ENCODE measurements at places on chromosomes 3 and 15.

DNA sequence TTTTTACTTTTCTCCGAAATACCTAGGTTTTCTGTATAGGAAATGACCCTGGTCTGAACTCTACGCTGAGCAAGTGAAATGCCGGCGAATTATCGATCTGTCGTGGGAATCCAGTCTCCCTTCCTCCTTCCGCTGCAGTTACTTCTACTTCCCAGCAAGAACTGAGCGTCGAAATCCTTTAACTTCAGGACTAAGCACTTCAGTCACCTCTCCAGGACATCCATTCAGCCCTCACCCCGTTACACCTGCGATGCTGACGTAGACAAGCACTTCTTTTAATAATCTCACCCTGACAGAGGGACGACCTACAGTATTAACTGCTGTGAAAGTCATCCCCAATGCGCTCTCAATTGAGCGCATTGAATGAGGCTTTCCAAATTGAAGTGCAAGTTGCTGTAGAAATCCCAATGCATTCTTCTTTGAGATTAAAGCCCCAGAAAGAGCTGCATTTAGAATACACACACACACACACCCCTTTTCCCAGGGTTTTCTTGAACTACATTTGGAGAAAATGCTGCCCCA, 1.3 kb downstream of the TOP2B start:
- DNase-seq: peak; percentile 12

- no peak for DNase-seq
Observed at GRCh38 chr3:84547971-84548970, 410.5 kb upstream of the CADM2 start.

DNA sequence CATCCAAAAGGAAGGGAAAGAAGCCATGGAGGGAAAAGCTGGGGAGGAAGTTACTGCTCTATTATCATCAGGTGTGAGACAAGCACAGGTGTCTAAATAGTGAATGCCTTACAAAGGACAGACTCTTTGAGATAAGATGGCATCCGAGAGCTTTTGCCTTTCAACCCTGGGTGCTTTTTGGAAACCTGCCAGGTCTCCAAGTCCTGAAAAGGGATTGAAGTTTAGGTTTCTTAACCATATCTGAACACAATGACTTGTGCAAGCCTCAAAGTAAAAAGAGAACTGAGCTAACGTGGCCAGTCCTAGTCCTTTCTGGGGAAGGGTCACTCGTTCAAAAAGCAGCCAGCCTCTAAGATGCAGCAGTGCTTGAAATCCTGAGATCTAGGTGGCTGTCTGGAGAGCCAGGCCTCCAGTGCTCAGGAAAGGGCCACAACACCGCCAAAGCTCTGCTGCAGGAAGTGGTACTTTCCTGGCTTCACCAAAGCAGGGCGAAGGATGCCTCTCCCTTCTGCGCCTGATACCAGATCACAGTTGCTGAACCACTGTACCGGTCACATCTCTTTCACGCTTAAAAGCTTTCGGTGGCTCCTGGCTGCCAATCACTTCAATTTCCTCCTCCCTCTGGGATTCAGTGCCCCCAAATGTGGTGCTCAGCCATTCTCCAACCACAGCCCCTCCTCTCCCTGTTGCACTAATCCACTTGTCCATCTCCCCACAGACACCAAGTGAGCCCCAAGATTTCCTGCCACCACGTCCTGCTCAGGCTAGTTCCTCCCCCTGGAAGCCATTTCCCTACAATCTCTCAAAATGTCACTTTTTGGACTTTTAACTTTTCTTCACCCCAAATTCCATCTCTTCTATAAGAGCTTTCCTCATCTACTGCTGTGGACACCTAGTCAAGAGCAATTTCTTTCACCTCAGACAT, 104.1 kb upstream of the LPP start:
- DNase-seq: peak; percentile 50

- DNase-seq: no peak
Observed at GRCh38 chr15:52120488-52120887, 7.9 kb upstream of the BCL2L10 start.

DNA sequence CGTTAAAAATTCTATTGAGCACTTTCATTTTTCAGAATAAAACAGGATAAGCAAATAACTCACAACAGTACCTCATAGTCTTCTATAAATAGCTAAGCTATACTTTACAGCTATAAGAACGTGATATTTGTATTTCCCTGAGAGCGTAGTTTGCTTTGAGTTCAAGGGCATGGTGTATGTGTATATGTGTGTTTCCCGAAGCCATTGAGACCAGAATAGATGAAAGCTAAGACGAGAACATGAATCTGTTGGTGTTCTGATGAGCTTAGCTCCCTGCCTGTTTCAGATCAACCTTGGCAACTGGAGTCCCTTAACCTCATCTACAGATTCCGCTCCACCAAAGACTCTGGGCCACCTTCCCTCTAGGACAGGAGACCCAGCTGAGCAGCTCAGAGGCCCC, 59.5 kb upstream of the MCF2L2 start:
- DNase-seq: no peak

DNA sequence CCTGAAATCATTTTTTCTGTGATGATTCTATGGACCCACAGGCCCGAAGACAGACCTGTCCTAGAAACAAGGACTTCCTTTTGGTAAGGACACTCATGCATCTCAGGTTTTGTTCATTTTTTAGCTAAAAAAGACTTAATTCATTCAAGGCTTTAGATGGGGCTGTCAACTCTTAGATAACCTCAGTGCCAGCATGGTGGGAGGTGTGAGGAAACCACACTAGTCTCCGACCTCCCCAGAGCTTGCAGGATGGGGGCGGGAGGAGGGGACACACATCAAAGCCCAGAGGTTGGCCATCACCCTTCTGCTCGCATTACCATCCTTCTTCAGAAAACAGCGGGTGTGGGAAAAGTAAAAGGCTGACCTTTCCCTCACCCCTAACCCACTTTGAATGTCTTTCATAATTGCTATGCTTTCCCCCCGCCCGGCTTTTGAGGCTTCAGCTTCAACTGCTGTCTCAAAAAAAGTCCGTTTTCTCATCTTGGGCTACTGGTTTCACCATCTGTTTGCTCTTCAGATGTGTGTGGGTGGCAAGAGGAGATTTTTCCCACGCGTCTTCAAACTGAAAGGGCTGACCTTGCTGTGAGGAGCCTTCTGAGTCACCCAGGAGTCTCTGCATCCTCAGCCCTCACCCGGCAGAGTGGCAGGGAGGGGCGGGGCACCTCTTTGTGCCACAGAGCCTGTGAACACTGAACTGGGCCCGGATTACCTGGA, 27.6 kb upstream of the CXCR6 start:
- peak; percentile 14 for DNase-seq

DNA sequence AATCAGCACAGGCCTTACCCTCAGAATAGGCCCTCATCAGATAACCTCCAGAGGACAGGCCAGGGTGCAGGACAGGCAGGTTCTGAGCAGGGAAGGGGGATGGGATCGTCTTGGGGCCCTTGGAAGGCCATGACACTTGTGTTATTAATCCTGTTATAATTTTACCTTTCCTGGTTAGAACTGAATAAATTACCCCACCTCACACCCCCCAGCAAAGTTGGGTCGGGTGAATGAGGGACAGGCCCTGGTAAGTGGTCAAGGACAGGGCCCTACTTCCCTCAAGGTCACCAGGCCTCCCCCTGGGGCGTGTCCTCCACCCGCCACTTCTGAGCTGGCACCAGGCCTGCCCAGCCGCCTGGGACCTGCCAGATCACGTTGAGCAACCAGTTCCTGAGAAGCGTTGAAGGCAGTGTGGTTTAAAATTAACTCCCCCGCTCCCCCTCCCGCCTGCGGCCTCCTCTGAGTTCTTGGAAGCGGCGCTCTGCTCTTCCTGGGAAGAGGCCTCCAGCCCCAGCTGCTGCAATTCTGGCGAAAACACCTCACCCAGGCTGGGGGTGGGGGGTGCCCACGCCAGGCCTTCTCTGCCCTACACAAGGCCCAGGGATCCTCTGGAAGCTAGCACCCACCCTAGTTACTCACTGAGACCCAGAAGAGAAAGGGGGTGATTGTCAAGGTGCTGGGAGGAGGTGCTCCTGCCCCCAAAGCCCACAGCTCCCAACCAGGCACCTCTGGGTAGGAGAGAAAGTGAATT, 10.6 kb downstream of the CISH start:
- DNase-seq: peak; percentile 97

DNA sequence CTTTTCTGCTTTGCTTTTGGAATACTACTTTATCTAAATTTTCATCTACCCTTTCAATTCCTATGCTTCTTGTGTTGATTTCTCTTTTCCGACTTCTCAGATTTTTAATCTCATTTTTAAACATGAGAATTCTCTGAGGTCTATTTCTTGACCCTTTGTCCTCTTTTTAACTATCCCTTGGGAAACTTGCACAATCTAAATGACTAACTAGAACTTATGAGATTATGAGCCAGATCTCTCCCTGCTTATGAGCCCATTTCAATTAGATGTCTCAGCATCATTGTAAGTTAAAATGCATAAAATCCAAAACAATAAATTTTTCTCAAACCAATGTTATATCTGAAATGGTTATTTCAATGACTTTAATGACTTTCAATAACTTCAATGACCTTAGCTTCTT, 296.9 kb upstream of the AGTR1 start:
- DNase-seq: no peak

DNA sequence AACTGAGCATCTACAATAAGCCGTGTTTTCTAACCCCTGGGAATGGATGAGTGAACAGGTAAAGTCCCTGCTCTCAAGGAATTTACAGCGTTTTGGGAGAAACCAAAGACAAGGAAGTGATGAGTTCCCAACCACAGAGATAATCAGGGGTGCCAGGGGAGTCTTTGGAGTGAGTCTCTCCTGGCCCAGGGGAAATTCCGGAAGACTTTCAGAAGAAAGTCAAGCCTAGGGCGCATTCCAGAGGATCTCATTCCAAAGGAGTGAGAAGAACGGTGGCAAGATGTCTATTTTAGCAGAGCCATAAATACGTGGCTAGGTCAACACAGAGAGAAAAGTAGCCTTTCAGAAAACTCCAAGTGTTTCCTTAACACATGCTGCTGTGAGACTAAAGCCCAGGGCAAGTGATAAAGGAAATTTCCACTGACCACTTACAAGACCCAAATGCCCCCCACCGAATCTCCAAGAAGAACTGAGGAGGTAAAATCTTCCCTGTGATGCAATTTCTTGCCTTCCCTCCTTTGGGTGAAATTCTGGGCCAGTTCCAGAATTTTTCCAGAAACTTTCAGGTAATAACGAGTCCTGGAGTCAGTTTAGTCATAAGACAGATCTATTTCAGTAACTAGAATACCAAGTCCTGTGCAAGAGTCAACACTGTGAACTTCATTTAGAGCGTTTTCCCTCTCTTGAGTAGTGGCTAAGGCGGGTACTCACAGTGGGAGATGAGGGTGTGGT, 437.4 kb downstream of the NR2F2 start:
- DNase-seq: no peak

- DNase-seq: no peak
Observed at GRCh38 chr3:77885381-77885780, 845.5 kb downstream of the ROBO2 start.

- peak; percentile 84 for DNase-seq
Observed at GRCh38 chr3:45890405-45890804, 4.1 kb downstream of the CCR9 start.

- DNase-seq: no peak
Observed at GRCh38 chr15:88489321-88489720, 21.8 kb downstream of the MRPS11 start.

- DNase-seq: no peak
Observed at GRCh38 chr15:77722759-77723460, 90.2 kb upstream of the LINGO1 start.

GRCh38 chr15:40364251-40364650, 6.2 kb downstream of the DISP2 start:
- no peak for DNase-seq

DNA sequence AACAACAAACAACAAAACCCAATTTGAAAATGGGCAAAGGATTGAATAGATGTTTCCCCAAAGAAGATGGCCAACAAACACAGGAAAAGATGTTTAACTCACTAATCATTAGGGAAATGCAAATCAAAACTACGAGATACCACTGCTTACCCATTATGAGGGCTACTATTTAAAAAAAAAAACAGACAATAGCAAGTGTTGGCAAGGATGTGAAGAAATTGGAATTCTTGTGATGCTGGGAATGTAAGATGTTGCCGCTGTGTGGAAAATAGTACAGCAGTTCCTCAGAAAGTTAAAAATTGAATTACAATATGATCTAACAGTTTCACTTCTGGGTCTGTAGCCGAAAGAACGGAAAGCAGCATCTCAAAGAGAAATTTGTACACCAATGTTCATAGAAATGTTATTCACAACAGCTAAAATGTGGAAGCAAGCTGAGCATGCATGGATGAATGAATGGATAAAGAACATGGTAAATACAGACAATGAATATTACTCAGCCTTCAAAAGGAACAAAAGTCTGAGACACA, 121.9 kb downstream of the CHSY1 start:
- no peak for DNase-seq

- no peak for DNase-seq
Observed at GRCh38 chr3:123949641-123950040, 11.4 kb downstream of the CCDC14 start.

Data from large intestine (tissue), 12 donors.